ENCODE measurements at places on chromosomes 1 and 21. TPM values are rescaled to one million over a fixed set of nuclear protein-coding genes. Genes with fewer than 3 reads are reported as not detected.

The CSF3R gene
- 19.7 TPM for total RNA-seq

The RNU1-2 gene
- total RNA-seq = under 0.01 TPM

The JAM2 gene
- 1.8 TPM for total RNA-seq

GRCh38 chr1:168618886-168619285 is 42.5 kb downstream of the XCL1 start:
- no peak overlapping the region for H3K4me3 ChIP-seq
- H3K4me1 ChIP-seq = peaks cover 14% of the 10 kb centered on the region
- DNase-seq = no peak

DNA sequence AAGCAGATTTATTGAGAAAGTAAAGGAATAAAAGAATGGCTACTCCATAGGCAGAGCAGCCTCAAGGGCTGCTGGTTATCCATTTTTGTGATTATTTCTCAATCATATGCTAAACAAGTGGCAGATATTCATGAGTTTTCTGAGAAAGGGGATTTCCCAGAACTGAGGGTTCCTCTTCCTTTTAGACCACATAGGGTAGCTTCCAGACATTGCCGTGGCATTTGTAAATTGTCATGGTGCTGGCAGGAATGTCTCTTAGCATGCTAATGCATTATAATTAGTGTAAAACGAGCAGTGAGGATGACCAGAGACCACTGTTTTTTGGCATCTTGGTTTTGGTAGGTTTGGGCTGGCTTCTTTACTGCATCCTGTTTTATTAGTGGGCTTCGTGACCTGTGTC is 16.8 kb upstream of the FMN2 start:
- H3K4me1 ChIP-seq = no peaks in the 10 kb centered on the region
- H3K36me3 ChIP-seq = no peaks in the 10 kb centered on the region
- H3K27me3 ChIP-seq = no peaks in the 10 kb centered on the region
- DNase-seq = no peak
- no peak overlapping the region for H3K27ac ChIP-seq

GRCh38 chr21:33158654-33159053 is 71.1 kb upstream of the IFNAR2 start:
- H3K27ac ChIP-seq = no peak overlapping the region
- no peaks in the 10 kb centered on the region for H3K36me3 ChIP-seq
- H3K4me1 ChIP-seq = no peaks in the 10 kb centered on the region
- H3K4me3 ChIP-seq = no peak overlapping the region
- peaks cover 8% of the 10 kb centered on the region for H3K27me3 ChIP-seq

DNA sequence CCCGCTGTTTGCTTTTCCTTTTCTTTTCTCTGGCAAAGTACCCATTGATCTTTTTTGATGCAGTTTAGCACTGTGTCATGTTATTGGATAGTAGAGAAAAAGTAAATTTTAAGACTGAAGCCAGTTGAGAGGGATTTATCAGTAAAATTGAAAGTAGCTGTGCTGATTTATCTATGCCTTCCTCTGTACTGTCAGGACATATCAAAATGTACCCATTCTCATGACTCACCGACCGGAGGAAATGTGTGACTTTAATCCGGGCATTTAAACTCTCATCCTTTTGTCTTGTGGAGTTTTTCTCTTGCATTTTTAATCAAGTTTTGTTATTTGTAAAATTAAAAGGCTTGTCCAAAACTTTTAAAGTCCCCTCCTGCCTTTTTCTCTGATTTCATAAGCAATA is 276.6 kb upstream of the FMN2 start:
- no peak for DNase-seq
- peaks cover 9% of the 10 kb centered on the region for H3K4me1 ChIP-seq
- H3K27me3 ChIP-seq = no peaks in the 10 kb centered on the region
- no peak overlapping the region for H3K27ac ChIP-seq
- H3K4me3 ChIP-seq = no peak overlapping the region
- H3K36me3 ChIP-seq = no peaks in the 10 kb centered on the region

The TMEM269 gene
- total RNA-seq = 0.32 TPM

- no peaks in the 10 kb centered on the region for H3K36me3 ChIP-seq
- H3K27ac ChIP-seq = no peak overlapping the region
- H3K4me3 ChIP-seq = no peak overlapping the region
- no peaks in the 10 kb centered on the region for H3K4me1 ChIP-seq
- DNase-seq = no peak
These were observed 12.6 kb downstream of the SLAMF8 start for GRCh38 chr1:159839116-159839849.
